ENCODE measurements at places on chromosomes 11 and 22.

- DNase-seq = peak; percentile 82
Measured at GRCh38 chr11:82996966-82997606, 74.6 kb downstream of the RAB30 start.

DNA sequence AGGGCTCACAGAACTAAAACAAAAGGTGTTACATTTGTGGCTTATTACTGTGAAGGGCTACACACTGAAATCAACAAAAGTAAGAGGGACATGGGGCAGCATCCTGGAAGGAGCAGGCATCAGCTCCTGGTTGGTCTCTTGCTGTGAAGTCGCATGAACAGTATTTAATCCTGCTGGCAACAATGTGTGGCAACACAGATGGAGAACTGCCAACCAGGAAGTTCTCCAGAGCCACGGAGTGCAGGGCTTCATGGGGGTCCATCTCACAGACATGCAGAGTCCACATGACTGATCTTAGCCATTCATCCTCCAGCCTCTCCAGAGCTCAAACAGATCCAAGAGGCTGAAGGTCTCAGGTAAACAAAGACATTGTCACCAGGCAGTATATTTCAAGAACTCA lies 32.8 kb upstream of the FGF3 start:
- DNase-seq = no peak

- DNase-seq = no peak
Measured at GRCh38 chr11:86115542-86116385, 46.9 kb upstream of the PICALM start.

- no peak for DNase-seq
Measured at GRCh38 chr11:65781962-65782815, 1.4 kb upstream of the AP5B1 start.

DNA sequence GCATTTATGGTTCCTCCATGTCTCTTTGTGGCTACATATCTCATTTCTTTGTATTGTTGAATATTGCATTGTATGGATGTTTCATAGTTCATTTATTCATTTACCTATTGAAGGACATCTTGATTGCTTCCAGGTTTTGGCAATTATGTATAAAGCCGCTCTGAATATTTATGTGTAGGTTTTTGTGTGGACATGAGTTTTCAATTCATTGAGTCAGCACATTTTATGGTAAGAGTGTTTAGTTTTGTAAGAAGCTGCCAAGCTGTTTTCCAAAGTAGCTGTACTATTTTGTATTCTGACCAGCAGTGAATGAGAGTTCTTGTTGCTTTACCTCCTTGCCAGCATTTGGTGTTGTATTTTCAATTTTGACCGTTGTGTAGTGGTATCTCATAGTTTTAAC lies 39.2 kb downstream of the KDM2A start:
- no peak for DNase-seq

- no peak for DNase-seq
Measured at GRCh38 chr22:46411347-46411746, 75.8 kb downstream of the TRMU start.

GRCh38 chr11:133479209-133479608 lies 53.1 kb downstream of the OPCML start:
- DNase-seq = no peak

GRCh38 chr11:87128372-87128771 lies 90.6 kb downstream of the TMEM135 start:
- DNase-seq = no peak

- no peak for DNase-seq
Measured at GRCh38 chr11:76030286-76030685, 176.0 kb downstream of the WNT11 start.

DNA sequence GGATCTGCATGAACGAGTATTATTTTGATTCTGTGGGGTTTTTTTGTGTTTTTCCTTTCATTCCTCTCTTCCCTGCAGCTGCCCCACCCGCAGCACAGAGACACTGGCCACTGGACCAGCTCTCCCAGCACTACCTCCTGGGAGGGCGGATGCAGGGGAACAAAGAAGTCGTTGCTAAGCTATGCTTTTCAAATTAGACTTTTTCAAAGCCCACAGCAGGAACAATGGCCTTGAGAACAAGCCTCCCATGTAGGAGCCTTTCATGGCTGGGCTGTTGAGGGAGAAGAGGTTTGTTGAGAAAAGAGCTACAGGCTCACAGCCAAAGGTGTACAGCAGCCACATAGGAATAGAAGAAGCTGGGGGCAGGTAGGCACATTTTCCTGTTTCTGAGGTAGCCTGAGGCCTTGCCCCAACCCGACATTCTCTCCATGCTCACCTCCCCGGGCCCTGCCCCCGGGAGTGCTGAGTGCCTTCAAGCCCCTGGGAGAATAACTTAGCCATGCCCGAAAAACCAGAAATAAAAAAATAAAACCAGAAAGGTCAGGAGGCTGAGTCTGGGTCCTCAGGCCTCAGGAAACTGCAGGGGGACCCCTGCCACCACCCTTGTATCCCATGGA lies 20.5 kb upstream of the SYT12 start:
- DNase-seq = no peak

DNA sequence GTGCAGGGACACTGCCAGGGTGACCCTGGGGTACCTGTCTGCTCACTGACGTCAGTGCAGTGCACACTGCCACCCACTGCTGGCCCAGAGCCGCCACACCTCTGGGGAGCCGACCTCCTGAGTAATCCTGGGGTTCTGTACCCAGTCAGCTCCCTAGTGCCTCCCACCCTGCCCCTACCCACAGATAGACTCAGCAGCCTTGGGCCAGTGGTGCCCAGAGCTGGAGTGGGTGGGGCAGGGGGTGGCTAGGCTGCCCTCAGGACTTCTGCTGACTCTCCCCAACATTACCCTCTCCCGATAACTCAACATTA lies 5.8 kb downstream of the NRXN2 start:
- no peak for DNase-seq

DNA sequence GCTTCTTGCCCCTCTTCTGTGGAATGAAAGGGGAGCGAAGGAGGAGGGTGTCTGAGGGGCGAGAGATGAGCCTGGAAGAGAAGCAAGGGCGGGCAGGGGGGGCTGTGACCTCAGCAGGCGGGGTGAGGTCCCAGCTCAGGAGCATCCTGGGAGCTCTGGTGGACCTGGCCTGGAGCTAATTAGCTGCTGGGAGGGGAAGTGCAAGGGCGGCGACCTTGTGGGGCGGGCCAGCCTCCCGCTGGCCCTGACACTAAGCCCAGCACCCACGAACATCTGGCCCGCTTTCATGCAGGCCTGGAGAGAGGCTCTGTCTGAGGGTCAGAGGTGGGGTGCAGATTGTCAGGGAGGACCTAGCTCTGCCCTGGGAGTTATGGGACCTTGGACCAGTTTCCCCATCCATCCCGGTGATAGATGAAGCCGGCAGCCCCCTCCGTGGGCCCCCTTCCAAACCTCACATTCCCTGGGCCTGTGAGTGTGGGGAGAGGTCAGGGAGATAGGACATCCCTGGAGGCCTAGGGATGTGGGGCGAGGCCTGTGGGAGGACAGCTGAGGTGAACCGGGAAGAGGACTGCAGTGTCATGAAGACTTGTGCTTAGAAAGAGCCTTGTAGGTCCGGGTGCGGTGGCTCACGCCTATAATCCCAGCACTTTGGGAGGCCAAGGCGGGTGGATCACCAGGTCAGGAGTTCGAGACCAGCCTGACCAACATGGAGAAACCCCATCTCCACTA lies 28.5 kb upstream of the CD82 start:
- DNase-seq = no peak
